ENCODE measurements at places on chromosomes 5 and 9.

DNA sequence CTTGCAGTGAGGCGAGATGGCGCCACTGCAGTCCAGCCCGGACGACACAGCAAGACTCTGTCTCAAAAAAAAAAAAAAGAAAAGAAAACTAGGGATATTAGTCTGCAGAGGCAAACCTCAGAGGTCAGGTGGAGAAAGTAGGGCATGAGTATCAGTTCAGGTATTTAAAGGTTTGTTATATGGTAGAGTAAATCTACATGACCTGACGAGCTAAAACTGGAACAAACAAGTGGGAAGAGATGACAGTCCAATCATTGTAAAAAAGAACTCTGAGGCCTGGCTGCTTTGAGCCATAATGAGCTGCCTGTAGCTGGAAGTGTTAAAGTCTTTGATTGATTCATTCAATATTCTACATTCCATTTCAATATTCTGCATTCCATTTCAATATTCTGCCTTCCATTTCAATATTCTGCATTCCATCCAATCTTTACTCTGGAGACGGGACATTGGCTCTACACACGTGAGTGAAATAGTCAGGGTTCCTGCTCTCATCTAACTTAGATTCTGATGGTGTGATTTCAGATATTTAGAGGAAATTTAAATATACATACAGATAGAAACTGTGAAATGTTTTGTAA is 28.9 kb upstream of the GRAMD2B start:
- DNase-seq, result no peak

- DNase-seq, result no peak
These were observed 24.6 kb downstream of the ANXA6 start for GRCh38 chr5:151132963-151133362.

- DNase-seq, result peak; percentile 86
These were observed 50.3 kb upstream of the PSD2 start for GRCh38 chr5:139745132-139745799.

GRCh38 chr5:120463991-120464626 is at the start of gene PRR16:
TSS of gene PRR16 (plus strand) at chr5:120464300.
- DNase-seq, result peak; percentile 64

DNA sequence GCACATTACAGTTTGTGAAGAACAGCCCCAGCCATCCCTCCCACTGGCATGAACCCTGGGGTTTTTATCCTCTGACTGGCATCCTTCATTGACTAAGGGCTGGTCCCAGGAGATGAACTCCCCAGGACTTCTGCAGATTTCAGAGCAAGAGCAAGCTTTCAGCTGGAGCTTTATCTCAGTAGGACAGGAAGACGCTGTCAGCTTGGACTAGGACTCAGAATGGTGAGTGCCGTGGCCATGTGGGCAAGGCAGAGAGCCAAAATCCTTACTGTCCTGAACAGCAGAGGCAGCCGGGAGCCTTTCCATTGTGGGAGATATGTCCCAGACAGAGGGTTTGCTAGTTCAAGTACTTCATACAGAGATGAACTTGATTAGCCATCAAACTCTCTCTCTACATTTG is 3.2 kb upstream of the ACOT12 start:
- peak; percentile 57 for DNase-seq

DNA sequence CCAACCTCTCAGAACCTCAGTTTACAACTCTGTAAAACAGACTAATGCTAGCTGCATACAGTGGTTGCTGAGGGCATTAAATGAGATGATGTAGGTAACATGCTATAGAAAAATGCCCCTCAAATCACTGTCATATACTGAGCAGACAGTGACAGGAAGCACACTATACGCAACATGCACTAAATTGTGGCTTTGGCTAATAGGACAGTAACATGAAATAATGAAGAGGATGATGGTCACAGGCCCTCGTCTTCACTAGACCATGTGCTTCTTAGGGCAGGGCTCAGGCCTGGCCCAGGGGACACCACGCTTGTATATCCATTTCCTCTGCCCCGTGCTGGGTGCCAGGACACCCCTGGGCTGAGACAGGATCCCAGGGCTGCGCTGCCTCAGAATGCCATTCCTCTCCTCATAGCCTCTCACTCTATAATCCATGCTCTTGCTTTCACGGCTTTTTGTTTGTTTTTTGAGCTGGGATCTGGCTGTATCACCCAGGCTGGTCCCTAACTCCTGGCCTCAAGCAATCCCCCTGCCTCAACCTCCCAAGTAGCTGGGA is 18.9 kb downstream of the CSF1R start:
- DNase-seq, result no peak

- no peak for DNase-seq
These were observed 36.4 kb downstream of the ETF1 start for GRCh38 chr5:138506370-138507306.

DNA sequence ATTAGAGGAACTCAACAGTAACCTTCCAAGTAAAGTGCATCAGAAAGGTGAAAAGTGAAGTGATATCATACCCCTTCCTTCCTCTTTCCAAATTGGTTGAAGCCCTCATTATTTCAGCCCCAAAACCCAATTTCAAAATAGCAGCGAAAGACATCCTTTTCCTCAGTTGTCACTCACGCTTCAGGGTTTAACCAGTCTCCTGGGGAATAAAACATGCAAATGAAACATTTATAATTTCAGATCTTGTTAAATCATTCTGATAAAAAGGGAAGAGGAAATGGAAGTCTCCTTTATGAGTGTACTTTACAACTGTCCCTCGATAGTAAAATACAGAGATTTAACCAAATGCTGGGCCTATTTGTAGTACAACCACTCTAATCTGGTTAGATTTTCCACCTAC is 22.5 kb downstream of the TRPM6 start:
- DNase-seq, result no peak

DNA sequence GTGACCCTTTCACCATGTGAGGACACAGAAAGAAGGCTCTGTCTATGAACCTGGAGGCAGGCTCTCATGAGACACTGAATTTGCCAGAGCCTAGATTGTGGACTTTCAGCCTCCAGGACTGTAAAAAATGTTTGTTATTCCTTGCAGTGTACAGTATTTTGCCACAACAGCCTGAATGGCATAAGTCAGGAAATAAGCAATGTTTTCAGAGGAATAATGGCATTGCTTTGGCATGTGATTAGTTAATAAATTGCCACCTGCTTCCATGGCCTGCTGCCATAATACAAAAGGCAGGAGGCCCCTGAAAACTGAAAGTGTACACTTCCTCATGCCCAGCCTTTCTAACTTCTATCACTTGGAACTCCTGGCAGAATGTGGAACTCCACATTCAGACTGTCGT is 408.1 kb downstream of the GADD45G start:
- no peak for DNase-seq

DNA sequence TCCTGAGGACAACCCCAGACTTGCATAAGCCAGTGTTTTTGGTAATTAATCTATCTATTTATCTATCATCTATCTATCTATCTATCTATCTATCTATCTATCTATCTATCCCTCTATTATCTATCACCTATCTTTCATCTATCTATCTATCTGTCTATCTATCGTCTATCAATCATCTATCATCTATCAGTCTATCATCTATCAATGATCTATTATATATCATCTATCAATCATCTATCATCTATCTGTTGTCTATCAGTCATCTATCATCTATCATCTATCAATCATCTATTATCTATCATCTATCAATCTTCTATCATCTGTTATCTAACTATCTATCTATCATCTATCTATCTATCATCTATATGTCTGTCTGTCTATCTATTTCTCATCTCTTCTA is 85.5 kb downstream of the PTCH1 start:
- no peak for DNase-seq

- peak; percentile 18 for DNase-seq
These were observed 86.3 kb upstream of the MELK start for GRCh38 chr9:36486329-36486932.

DNA sequence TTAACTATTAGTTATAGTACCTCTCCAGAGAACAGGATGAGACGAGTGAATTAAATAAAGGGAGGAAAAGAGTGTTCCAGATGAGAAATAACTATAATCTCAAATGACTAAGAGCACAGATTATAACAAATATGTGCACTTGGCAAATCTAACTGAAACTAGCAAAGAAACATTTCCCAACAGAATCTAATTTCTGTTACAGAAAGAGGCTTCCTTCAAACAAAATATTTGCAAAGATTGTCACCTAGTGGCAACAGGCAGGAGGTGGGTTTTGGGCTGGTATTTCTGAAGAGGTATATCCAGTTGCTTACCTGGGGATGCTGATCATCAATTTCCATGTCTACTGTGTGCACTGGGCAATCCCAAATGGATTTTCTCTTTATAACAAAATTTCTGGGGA is 5.6 kb upstream of the SPDL1 start:
- peak; percentile 87 for DNase-seq

DNA sequence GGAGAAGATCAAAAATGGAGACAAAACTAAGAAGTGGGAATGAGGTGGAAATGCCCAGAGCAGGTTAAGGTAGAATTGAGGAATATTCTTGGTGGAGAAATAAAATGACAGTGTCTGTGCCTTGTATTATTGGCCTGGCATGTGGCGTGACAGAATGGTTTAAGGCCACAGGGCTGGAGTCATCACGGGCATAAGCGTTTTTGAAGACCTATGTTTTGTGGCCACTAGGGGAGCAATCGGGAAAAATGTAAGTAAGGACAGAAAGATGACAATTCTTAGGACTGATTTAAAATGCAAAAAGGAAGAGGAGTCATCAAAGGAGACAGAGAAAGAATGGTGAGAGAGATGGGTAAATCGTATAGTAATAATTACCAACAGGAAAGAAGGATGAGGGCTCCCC is 72.2 kb upstream of the EPB41L4A start:
- no peak for DNase-seq

DNA sequence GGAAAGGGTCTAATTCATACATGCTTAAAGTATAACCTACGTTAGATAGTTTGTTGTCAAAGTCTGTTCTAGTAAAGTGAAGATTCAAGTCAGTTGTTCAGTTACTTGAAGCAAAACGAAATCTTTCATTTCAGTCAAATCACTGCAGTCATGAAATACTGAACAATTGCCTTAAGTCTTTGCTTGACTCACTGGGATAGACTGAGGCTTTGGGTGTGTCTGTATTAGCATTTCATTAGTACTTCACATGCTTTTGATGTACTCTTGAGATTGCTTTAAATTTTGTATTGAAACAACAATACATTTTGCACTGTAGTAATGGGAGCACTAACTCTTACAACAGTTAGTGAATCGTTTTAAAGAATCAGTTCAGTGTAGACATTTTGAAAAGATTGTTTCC is 4.0 kb upstream of the CMYA5 start:
- DNase-seq, result peak; percentile 21

DNA sequence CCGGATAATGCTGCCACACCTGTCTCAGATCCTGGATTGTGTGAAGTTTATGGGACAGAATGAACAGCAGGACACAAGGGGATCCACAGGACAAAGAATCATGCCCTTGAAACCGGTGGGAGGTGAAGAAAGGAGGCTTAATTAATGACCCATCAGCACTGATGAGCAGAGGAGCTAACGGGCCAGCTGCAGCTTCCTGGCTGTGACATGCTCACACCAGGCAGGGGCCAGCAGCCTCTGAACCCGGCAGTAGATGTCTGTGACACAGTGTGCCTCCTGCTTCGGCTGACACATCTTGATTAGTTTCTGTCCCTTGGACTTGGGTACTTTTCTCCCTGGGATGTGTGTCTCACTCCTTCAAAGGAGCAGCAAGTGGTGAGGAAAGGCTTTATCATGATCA is 328.8 kb upstream of the BRINP1 start:
- no peak for DNase-seq

GRCh38 chr9:29062446-29062845 is 1489.2 kb upstream of the C9orf72 start:
- DNase-seq, result no peak

GRCh38 chr5:66144834-66145390 is 812 bp downstream of the SREK1 start:
- no peak for DNase-seq

GRCh38 chr5:154753792-154754191 is 1.4 kb upstream of the LARP1 start:
- peak; percentile 99 for DNase-seq

All from fibroblast of the aortic adventitia (primary cell).